ENCODE measurements at places on chromosomes 7 and 10.

DNA sequence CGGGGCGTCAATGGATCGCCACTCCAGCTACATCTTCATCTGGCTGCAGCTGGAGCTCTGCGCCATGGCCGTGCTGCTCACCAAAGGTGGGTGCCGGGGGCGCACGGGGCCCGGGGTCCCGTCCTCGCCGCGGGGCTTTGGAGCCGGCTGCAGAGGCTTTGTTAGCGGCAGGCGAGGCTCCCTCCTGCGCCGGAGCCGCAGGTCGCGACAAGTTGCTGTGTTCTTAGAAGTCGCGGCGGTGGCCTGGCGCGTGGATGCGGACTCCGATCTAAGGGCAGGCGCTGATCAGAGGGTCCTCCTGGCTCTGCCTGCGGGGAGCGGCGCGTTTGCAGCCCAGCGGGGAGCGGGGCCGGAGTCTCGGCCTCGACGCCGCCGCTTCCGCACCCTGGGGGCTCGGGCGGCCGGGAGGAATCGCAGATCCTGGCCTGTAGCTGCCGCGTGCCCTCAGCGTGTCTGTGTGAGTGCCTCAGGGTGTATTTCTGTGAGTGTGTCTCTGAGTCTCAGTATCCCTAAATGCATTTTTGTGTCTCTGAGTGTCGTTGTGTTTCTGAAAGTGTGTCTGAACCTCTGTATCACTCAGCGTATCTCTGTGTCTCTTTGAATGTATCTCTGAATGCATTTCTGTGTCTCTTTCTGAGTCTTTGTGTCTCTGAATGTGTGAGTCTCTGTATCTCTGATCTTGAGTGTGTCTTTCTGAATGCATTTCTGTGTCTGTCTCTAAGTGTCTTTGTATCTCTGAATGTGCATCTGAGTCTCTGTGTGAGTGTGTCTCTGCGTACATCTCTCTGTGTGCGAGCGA, 766 bp downstream of the BAMBI start:
- peak; percentile 26 for DNase-seq

- DNase-seq, result no peak
Measured at GRCh38 chr10:125127110-125127509, 33.3 kb downstream of the CTBP2 start.

- no peak for DNase-seq
Measured at GRCh38 chr10:91135113-91135512, 85.3 kb upstream of the PCGF5 start.

- no peak for DNase-seq
Measured at GRCh38 chr7:146635205-146636032, 518.8 kb downstream of the CNTNAP2 start.

- DNase-seq, result no peak
Measured at GRCh38 chr10:65754112-65754511, 1171.7 kb upstream of the LRRTM3 start.

DNA sequence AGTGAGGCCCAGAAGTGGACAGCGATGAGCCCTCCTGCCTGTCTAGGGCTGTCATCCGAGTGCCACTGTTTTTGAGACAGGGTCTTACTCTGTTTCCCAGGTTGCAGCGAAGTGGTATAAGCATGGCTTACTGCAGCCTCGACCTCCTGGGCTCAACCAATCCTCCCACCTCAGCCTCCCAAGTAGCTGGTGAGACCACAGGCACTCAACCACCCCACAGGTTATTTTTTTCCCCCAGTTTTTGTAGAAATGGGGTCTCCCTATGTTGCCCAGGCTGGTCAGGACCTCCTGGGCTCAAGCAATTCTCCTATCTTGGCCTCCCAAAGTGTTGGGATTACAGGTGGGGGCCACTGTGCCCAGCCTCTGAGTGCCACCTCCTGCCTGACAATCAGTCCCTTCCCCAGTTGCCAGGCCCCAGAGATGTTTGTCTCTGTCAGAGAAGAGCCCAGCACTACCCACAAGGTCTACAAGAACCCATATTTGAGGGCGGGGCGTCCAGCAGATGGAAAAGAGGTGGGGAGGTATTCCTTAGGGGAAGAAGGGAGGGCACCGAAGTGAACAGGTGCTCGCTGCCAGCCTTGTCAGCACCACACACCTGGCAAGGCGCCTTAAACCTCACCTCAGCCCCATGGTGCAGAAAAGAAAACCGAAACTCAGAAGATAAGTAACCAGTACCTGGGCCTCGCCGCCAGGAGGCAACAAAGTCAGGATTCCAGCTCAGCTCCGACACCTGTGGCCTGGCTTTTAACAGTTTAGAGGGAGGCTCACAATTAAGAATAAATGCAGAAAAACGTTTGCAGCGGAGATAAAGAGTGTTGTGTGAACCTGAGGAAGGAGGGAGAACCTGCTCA, 77.4 kb upstream of the ANLN start:
- DNase-seq, result no peak

DNA sequence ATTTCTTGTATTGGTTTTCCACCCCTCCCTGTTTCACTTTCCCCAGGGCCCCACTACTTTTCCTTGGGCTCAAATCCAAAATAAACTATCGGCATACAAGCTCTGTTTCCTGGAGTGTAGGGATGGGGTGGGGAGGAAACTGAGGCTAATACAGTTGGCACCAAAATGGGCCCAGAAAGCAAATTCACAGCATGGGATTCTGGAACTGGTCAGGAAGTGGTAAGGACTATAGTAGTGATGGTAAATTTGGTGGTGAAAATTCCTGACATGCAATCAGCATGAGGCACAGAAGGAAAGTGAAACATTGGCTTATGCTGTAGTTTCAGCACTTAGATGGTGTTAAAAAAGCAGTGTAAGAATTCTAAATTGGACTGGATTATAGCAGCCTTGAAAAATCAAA, 8.7 kb upstream of the SAMD9L start:
- no peak for DNase-seq

DNA sequence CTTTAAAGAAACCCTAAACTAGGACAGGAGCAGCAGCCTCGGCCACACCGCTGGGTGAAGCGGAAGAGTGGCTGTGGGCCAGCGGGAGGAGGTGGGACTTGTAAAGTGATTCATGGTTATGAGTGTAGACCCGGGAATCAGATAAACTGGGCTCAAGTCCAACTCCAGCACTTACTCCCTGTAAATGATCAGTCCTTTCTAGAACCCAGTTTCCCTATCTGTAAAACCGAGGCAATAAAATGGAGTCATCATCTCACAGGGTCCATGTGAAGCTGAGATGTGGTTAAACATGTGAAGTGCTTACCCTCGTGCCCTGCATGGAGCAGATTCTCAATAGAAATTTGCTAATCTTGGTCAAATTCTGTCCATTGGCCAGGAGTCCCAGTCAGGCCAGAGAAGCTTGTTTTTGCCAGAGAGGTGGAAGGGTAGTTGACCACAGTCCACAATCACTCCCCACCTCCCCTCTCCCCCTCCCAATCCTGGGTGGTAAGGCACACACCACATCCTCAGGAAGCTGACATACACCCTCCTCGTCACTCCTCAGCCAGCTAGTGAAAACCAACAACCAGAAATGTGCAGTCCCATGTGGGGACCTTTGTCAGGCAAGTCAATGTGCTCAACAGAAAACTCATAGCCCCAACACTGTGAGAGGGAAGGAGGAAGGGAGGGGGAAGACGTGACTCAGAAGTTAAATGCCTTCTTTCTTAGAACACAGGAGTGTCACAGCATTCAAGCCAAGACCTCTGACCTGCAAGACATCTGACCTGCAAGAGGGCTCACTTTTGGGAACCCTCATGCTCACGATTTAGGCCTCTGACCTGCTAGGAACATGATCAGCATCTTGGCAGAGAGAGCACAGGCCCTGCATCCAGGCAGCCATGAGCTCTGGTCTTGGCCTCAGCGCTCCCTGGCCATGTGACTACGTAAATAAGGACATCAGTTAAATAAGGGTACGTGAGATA, 145.1 kb downstream of the PLXNA4 start:
- DNase-seq, result peak; percentile 92
